ENCODE measurements at places on chromosomes 11 and 22.

- no peak overlapping the region for H3K4me3 ChIP-seq
- no peaks in the 10 kb centered on the region for H3K4me1 ChIP-seq
- no peak overlapping the region for H3K27ac ChIP-seq
- no peaks in the 10 kb centered on the region for H3K36me3 ChIP-seq
Observed at GRCh38 chr11:38332046-38332445, 1734.0 kb upstream of the RAG2 start.

- DNase-seq, result no peak
- H3K4me3 ChIP-seq, result peak overlapping the region; percentile 66
- peaks cover 91% of the 10 kb centered on the region for H3K4me1 ChIP-seq
Observed at GRCh38 chr11:3156661-3157311, 8.3 kb downstream of the OSBPL5 start.

- H3K4me3 ChIP-seq, result peak overlapping the region; percentile 92
- H3K27me3 ChIP-seq, result no peaks in the 10 kb centered on the region
- H3K4me1 ChIP-seq, result peaks cover 26% of the 10 kb centered on the region
- H3K36me3 ChIP-seq, result peaks cover 18% of the 10 kb centered on the region
- peak overlapping the region; percentile 87 for H3K27ac ChIP-seq
Observed at GRCh38 chr11:118998388-118998717, 415 bp downstream of the CENATAC start.

GRCh38 chr11:59292611-59293010 lies 66.1 kb upstream of the OR5AN1 start:
- DNase-seq, result no peak
- no peaks in the 10 kb centered on the region for H3K4me1 ChIP-seq
- H3K4me3 ChIP-seq, result no peak overlapping the region
- H3K36me3 ChIP-seq, result no peaks in the 10 kb centered on the region
- no peak overlapping the region for H3K27ac ChIP-seq

DNA sequence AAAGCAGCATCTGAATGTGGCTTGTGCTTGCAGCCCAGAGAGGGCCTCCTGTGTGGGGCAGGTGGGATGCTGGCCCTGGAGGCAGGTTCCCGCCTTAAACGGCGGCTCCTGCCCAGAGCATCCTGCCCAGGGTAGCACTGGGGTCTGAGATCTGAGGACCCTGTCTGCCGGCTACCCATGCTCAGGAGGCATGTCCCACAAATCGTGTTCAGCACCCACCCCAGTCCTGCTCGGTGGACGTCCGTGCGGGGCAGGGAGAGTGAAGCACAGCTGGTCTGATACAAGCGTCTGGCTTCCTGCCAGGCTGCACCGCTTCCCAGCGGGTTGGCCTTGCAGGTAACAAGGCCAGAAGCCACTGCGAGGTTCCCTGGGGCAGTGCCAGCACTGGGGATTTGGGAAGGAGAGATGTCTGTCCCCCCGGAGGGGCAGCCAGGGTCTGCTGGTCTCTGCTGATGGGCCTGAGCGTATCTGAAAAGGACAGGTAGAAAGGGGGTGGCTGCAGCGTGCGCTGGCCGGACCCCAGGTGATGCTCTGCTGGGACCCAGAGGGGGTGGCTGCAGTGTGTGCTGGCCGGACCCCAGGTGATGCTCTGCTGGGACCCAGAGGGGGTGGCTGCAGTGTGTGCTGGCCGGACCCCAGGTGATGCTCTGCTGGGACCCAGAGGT lies 3.6 kb downstream of the TRABD start:
- no peaks in the 10 kb centered on the region for H3K27me3 ChIP-seq
- peaks cover 37% of the 10 kb centered on the region for H3K4me1 ChIP-seq
- peaks cover 3% of the 10 kb centered on the region for H3K36me3 ChIP-seq
- peak overlapping the region; percentile 86 for H3K27ac ChIP-seq
- peak overlapping the region; percentile 74 for H3K4me3 ChIP-seq
- no peak for DNase-seq

DNA sequence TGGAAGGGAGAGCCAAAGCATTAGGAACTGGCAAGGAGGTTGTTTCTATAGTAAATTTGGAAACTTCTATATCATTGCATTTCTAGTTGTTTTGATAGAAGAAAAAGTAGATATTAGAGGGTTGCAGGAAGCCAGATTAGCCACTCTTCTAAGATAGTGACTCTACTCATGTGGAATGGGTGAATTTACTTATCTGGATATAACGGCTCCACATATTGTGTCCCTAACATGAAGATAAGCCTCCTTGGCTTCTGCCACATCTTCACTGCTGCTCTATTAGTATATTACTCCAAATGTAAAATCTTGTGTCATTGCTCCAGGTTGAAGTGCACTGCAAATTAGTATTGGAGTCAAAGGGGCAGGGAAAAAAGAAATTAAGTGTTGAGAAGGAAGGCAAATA lies 283.3 kb downstream of the CASP12 start:
- H3K27me3 ChIP-seq, result no peaks in the 10 kb centered on the region
- no peak overlapping the region for H3K27ac ChIP-seq
- H3K4me1 ChIP-seq, result peaks cover 3% of the 10 kb centered on the region
- no peak overlapping the region for H3K4me3 ChIP-seq

DNA sequence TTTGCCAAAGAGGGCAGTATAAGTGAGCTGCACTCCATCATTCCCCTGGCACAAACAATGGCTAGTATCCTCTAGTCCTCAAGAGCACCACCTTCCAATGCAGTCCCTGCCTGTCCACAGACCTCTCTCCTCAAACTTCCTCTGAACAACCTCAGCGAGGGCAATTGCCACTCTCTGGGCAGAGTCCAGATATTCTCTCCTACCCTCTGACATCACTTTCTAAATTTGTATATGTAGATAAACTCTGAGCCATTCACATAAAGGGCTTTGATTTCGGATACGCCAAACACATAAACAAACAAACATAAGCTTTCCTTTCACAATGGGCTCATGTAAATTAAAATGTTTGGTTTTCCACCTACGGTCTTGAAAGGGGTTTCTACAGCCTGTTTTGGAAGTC lies 3.0 kb upstream of the SLC43A3 start:
- no peak overlapping the region for H3K27ac ChIP-seq
- no peak overlapping the region for H3K4me3 ChIP-seq
- peaks cover 35% of the 10 kb centered on the region for H3K4me1 ChIP-seq
- no peaks in the 10 kb centered on the region for H3K27me3 ChIP-seq

- H3K27ac ChIP-seq, result no peak overlapping the region
- H3K27me3 ChIP-seq, result no peaks in the 10 kb centered on the region
- no peaks in the 10 kb centered on the region for H3K36me3 ChIP-seq
- no peaks in the 10 kb centered on the region for H3K4me1 ChIP-seq
Observed at GRCh38 chr22:37515901-37516300, 3.3 kb downstream of the CARD10 start.

Data from thoracic aorta (tissue), 2 donors.